ENCODE measurements at places on chromosomes 4 and X.

DNA sequence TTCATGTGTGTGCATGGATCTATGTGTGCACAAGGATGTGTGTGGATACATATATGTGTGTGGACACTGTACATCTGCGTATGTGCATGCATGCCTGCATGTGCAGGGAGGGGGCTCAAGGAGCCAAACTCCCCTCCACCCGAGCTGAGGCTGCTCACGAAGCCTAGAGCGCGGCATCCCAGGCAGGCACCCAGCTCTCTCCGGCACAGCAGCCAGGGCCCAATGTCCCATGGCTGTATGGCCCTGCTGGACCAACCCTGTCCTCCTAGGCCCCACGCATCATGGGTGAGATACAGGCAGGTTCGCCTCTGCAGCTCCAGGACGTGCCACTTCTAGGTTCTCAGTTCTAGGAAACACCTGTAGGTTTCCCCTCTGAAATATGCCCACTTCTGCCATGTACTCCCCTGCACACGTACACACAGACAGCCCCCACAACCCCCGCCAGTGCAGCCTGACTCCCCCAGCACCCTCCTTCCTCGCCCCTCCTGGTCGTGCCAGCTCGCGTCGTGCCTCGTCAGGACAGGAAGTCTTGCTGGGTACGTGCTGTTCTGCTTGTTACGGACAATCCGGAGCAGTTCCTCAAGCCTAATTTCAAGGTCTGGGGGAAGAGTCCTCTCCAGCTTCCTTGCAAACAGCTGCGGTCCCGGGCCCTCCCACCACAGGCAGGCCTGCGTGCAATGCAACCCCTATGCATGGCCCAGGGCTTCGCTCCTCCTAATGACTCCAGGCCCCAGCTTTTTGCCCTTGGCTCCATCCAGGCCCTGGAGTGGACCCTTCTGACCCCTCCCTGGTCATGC lies 3.2 kb upstream of the ADRA2C start:
- no peak for DNase-seq

DNA sequence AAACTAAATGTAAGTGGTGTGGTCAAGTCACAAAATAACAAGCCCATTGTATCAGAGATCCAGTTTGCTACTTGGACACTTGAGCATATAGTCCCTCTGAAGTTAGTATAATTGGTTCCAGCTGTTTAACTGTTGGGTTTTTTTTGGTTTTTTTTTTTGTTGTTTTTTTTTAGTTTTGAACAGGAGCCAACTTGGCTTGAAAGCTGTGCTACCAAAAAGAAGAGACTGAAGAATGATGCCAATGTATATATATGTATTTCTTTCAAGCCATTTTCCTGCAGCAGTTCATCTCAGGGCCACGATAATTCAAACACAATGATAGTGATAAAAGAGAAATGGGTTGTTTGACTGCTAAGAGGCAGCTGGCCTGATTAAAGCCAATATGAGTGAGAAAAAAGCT lies 138.3 kb downstream of the PCDH18 start:
- no peak for DNase-seq

- no peak for DNase-seq
These were observed 166.5 kb downstream of the PRR32 start for GRCh38 chrX:126985981-126986380.

GRCh38 chr4:185847352-185848097 lies 35.5 kb upstream of the SORBS2 start:
- DNase-seq = no peak

GRCh38 chr4:120059036-120059435 lies 7.6 kb downstream of the MAD2L1 start:
- DNase-seq = no peak

Data from dermis blood vessel endothelial cell (primary cell).